ENCODE measurements at places on chromosomes 1 and 21. TPM values are rescaled to one million over a fixed set of nuclear protein-coding genes. Genes with fewer than 3 reads are reported as not detected.

- no peak for DNase-seq
These were observed 892.5 kb downstream of the PLA2G4A start for GRCh38 chr1:187721216-187721615.

GRCh38 chr1:94247138-94248094, 10.0 kb upstream of the ARHGAP29 start:
- DNase-seq, result peak; percentile 74

DNA sequence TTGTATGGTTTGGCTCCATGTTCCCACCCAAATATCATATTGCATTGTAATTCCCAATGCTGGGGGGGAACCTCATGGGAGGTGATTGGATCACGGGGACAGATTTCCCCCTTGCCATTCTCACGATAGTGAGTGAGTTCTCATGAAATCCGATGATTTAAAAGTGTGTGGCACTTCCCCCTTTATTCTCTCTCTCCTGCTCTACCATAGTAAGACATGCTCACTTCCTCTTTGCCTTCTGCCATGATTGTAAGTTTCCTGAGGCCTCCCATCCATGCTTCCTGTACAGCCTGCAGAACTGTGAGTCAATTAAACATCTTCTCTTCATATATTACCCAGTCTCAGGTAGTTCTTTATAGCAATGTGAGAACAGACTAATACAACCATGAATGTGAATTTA, 211.6 kb upstream of the NR5A2 start:
- DNase-seq, result no peak

DNA sequence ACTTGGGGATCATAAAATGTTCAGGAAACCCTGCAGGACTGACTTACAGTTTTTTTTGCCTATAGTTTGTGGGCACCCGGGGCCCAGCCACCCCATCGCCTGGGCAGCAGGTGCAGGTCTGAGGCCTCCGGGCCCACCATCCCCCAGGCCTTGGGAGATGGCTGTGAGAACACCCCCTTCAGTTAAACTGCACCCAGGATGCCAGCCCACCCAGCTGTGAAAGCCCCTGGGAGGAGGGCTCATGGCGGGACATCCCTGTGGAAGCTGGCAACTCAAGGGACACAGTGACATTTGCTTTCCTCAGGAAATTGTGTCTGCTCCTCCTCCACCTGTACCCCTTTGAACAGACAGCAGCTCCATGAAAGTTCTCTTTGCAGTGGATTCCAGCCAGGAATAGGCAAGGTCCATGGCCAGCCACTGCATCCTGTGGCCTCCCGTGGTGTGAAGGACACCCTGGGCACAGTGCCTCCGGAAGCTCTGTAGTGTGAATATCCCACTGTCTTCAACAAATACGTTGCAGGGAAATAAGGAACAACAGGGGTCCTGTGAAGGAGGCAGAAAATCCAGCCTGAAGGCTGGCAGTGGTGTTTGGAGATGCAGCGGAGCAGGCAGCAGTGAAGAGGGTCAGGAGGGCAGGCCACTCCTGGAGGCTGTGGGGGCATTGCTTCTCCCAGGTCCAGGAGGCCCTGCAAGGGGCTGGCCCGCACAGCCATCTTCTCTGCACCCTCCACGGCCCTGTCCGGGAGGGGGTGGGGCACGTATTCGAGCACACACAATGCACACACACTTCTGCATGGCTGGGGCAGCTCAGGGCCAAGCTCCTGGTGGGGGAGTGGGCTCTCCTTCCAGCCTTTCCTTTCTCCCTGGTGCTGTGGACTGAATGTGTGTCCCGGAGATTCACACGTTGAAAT, 2.1 kb upstream of the OBSCN start:
- DNase-seq, result no peak

GRCh38 chr1:178052650-178053461, 41.0 kb upstream of the RASAL2 start:
- DNase-seq, result peak; percentile 27

DNA sequence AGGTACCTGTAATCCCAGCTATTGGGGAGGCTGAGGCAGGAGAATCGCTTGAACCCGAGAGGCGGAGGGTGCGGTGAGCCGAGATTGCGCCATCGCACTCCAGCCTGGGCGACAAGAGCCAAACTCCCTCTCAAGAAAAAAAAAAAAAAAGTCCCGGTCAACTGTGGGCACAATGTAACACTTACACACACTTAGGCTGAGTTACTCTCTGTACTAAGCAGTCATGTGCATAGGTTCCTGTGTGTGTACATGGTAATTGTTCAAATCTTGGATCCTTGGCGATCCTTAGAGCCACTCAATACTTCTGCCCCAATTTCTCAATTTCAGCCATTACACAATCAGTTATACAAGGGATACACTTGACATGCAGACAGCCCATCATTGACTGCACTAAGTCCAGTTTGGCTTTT, 11.6 kb downstream of the SDCCAG8 start:
- DNase-seq, result no peak

GRCh38 chr1:245256528-245256927, 101.7 kb downstream of the KIF26B start:
- no peak for DNase-seq

GRCh38 chr1:202692959-202693555, 17.2 kb downstream of the SYT2 start:
- DNase-seq, result peak; percentile 84

Gene TDRKH
- polyA plus RNA-seq, result 3.8 TPM

Gene PTPN7
- polyA plus RNA-seq, result 0.76 TPM

Gene MAP7D1
- 172 TPM for polyA plus RNA-seq

Gene MAD2L2
- polyA plus RNA-seq, result 37.6 TPM

Gene GNG4
- 0.44 TPM for polyA plus RNA-seq

Gene EPHA10
- 0.07 TPM for polyA plus RNA-seq

Gene KRTAP19-1
- polyA plus RNA-seq, result not detected

Gene S100PBP
- 26.6 TPM for polyA plus RNA-seq

Data from muscle of leg (tissue), 16 donors.